IPS-NIHi11 (cell line): ENCODE measurements at places on chromosomes 7 and 10.

DNA sequence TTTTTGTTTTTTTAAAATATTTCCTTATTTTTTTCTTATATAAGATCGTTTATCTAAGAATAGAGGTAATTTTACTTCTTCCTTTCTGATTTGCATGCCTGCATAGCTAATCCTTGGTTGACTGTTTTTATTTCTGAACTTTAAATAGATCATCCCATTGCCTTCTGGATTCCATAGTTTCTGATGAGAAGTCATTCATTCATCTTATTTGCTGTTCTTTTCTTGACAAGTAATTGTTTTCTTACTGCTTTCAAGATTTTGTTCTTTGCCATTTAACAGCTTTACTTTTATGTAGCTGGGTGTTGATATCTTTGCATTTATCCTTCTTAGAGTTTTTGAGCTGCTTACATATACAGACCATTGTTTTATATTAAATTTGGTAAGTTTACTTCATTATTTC lies 437.9 kb downstream of the SDK1 start:
- DNase-seq = no peak

- no peak for DNase-seq
These were observed 530 bp upstream of the ANXA7 start for GRCh38 chr10:73414230-73414945.

DNA sequence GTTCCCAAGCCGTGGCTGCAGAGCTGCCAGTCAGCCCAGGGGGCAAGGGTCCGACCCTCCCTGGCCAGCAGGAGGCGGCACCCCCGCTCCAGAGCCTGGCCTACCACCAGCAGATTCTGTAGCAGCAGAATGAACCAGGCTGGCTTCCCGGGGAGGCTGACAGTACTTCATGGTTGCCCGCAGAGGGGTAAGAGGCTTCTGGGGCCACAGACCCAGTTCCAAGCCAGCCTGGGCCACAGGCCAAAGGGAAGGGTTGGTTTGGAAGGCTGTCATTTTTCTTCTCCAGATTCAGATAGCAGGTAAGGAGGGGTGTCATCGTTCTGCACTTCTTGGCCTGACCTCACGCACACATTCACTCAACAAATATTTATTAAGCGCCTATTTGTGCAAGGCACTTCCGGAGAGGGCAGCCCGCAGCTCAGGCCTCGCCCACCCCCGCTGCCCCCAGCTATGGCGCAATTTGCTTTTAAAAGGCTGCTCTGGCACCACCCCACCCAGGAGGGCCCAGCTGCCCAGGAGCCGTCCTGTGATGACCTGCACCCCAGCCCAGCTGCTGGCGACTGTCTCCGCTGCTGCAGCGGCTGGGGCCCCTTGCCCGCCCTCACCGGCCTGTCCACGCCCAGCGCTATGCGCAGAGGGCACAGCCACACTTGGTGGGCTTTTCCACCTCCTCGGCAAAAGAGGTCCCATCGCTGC lies 168.5 kb downstream of the LCOR start:
- DNase-seq = peak; percentile 74

- no peak for DNase-seq
These were observed 264.5 kb downstream of the CELF2 start for GRCh38 chr10:11282156-11282555.

DNA sequence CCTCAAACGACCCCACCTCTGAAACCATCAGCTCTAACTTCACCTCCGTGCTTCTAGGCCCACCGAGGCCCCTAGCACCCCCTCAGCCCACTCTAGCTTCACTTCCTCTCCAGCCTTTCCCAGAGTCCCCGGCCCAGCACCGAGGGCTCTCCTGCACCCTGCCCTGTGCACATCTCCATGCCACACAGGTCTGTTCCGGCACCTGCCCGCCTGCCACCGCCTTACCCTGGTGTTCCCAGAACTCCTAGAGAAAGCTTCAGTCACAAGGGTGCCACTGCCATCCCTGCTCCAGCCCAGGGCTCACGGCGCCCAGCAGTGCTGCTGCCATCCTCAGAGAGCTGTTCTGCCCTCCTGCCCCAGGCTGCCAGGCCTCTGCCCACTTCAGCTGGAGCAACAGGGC lies 61.3 kb upstream of the INSIG1 start:
- no peak for DNase-seq

DNA sequence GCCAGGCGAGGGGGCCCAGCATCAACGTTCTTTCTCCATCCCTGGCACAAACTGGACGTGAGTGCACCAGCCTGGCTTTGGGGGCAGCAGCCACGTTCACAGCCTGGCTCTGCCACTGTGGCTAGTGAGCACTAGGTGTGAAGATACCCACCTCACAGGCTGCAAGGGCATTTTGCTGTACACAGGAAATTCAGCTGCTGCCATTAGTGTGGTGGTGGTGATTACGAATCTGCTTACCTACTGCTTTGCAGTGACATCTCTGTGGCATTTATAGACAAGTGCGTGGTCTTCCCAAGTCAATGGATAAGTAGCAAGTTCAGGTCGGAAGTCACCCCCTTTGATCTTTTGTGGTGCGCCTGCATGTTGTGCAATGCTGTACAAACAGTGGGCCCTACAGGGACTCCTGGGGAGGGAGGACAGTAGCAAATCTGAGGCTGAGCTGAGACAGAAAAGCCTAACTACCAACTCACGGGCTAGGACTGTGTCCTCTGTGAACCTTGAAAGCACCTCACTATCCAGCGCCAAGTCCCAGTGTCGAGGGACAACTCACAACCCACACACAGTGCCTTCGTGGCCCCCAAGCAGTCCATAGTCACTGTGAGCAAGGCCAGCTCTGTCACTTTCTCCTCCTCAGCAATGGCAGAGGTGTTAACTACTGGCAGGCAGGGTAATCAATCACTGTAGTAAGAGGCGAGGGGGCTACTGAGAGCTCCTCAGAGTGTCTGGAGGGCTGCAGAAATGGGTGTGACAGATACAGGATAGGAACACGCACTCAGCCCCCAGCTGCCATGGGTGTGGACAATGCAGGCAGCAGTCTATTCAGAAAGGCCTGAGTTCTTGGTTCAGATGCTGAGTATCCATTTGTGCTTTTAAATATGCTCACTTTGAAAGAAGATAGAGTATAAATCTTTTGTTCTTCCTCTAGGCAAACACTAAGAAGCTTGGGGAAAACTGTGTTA lies 17.0 kb upstream of the MMP21 start:
- no peak for DNase-seq

- DNase-seq = no peak
These were observed 28.2 kb upstream of the SEMA3D start for GRCh38 chr7:85215098-85215497.

- no peak for DNase-seq
These were observed 44.8 kb upstream of the EGR2 start for GRCh38 chr10:62860946-62861345.

DNA sequence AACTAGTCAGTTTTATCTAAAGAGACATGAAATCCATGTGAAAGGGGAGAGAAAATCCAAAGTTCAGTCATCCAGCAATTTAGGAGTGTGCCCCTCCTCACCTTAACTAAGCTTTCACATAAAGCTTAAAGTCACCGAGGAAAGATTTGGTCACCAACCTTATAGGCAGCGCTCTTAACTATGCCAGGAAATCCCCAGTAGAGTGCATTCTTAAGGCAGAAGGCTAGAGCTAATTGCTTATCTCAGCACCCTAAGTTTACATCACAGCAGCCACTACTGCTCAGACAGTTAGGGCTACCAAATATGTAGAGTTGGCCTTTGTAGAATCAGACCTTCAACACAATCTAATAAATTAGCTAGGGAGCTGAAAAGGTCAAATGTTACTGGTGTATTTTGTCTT lies 47.9 kb downstream of the MTPN start:
- DNase-seq = no peak

GRCh38 chr7:17898111-17898510 lies 42.2 kb downstream of the SNX13 start:
- DNase-seq = no peak

DNA sequence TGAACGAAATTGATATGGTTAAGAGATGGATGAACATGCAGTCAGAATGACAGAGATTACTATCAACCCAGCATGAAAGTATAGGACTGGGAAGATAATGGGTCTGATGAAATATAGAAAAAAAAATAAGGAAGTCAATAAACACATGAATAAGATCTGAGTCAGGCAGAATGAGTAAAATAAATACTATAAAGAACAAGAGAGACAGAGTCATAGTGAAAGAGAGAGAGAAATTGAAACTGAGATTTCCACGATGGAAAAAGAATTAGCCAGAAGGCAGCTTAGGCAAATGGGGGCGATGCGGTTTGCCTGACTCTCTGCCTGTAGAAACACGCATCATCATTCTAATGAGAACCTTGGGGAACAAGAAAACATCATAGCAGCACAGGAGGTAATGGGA lies 26.6 kb downstream of the SEMA3D start:
- no peak for DNase-seq

DNA sequence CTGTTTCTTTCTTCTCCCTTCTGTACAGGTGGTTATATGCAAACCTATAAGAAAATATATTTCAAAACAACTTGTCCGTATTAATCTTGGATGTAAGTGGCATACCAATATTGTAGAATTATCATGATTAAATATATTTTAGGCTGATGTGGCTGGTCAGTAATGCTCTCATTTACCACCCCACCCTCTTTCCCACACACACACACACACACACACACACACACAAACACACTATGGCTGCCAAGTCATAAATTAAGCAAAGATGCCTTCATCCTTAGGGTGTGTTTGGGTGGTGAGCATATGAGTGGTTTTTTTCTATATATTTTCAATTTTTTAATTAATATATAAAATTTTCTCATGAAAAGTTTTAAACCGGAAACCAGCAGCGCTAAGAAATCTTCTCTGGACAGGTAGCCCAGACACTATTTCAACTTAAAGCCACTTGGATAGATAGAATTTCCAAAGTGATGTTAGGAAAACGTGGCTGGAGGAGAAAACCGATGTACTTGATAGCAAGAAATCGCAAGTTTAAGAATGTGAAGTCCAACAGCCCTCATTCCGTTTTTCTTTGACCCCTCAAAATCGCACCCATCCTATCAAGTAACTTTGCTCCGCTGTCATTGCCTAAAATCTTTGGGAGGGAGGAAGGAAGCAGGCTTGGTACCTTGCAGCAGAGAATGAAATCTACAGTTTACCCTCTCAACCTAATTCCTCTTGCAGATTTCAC lies 171.7 kb downstream of the FAM107B start:
- DNase-seq = no peak
